ENCODE measurements at places on chromosomes 5 and 9.

GRCh38 chr5:57360871-57361270 lies 121.7 kb downstream of the ACTBL2 start:
- no peak for DNase-seq

DNA sequence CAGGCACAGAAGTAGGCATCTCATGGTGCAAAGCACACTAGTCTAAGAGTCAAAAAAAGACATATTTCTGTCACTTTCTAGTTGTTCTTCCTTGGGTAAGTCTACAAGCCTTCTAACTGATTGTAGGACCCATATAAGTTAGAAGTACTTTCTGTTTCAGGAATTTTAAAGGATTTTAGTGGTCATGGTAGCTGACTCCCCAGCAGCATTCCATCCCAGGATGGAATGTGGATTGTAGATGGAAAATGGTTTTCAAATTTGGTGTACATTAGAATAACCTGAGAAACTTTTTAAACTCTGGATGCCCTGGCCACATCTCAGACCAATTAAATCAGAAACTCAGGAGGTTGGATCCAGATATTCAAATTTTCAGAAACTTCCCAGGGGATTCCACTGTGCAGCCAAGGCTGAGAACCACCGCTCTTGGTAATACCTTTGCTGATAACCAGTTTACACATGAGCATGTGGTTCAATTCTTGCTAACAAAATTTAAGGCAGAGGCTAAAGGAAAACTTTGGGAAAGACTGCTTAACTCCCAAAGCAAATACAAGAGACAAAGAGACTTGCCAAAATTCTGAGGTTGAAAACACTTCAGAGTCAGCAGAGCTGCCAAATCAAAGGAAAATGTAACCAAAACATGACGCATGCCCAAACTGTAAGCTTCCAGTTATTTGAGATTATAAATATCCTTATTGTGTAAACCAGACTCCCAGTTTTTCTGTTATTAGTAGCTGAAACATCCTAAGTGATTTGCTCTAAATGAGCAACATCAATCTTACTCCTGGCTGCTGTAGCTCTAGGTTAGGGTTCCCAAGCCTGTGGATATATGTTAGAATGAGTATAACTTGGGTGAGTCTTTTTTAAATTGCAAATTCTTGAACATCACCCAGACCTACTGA lies 145.4 kb upstream of the MTAP start:
- no peak for DNase-seq

- DNase-seq = no peak
Observed at GRCh38 chr9:130890870-130891687, 5.5 kb downstream of the QRFP start.

- no peak for DNase-seq
Observed at GRCh38 chr5:1974081-1974480, 91.4 kb upstream of the IRX4 start.

Measured in activated naive CD8-positive, alpha-beta T cell treated with anti-CD3 and anti-CD28 coated beads, Interleukin-2, amount 10 ng/mL, durations not matched to agents 7 days and 5 days (primary cell).